ENCODE measurements at places on chromosomes 6 and 20.
A peak's percentile ranks its signal among the peaks of the same experiment; 100 is the strongest.

- no peak for DNase-seq
These were observed 7.6 kb upstream of the BMP5 start for GRCh38 chr6:55882718-55883569.

- no peak for DNase-seq
These were observed 511 bp upstream of the SLC35B2 start for GRCh38 chr6:44257753-44258324.

GRCh38 chr6:157984686-157985225 lies 3.1 kb downstream of the SYNJ2 start:
- DNase-seq = no peak

DNA sequence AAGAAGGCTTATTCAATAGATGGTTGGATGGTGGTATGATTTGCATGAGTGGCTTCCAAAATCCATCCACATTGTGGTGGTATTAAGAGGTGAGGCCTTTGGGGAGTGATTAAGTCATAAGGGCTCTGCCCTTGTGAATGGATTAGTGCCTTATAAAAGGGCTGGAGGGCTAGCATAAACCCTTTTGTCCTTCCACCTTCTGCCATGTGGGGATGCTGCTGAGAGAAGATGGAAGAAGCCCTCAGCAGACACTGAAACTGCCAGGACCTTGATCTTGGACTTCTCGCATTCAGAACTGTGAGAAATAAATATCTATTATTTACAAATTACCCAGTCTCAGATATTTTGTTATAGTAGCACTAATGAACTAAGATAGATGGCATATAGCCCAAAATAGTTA lies 27.8 kb upstream of the SRPK1 start:
- no peak for DNase-seq

GRCh38 chr20:49937027-49937929 lies 1.1 kb downstream of the RNF114 start:
- DNase-seq = peak; percentile 84

DNA sequence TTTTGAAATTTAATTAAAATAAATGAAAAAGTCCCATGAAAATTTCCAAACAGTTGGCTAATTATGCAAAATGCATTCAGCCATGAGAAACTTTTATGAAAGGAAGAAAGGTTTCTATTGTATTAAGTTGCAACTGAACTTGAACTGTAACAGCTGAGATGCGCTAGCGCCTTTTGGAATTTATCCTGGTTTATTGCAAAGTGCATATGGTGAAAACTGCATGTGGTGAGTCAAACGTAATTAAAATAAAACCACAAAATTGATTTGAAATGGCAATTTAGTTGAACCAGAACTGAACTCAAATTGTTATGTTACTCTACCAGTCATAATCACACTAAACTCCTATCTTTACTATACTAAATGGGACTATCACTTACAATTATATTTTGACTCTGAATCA lies 46.4 kb upstream of the COL21A1 start:
- no peak for DNase-seq

DNA sequence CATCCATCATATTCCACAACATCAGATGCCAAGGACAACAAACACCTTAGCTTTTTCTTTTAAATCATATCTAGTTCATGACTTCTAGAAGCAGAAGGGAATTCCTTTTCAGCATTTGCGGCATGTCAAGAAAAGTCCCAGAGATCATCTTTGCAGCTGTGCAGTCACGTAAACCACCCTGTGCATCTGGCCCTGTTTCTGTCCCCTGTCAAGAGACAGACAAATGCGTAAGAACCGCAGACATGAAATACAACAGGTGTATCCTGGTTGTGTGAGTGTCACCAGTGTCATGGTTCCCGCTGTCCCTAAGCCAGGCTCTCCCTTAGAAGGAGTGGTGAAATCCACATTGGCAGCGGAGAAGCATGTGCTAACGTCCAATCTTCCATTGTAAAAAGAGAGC lies 28.1 kb downstream of the LY86 start:
- no peak for DNase-seq

- no peak for DNase-seq
These were observed 58.4 kb upstream of the IER3 start for GRCh38 chr6:30802731-30803130.

DNA sequence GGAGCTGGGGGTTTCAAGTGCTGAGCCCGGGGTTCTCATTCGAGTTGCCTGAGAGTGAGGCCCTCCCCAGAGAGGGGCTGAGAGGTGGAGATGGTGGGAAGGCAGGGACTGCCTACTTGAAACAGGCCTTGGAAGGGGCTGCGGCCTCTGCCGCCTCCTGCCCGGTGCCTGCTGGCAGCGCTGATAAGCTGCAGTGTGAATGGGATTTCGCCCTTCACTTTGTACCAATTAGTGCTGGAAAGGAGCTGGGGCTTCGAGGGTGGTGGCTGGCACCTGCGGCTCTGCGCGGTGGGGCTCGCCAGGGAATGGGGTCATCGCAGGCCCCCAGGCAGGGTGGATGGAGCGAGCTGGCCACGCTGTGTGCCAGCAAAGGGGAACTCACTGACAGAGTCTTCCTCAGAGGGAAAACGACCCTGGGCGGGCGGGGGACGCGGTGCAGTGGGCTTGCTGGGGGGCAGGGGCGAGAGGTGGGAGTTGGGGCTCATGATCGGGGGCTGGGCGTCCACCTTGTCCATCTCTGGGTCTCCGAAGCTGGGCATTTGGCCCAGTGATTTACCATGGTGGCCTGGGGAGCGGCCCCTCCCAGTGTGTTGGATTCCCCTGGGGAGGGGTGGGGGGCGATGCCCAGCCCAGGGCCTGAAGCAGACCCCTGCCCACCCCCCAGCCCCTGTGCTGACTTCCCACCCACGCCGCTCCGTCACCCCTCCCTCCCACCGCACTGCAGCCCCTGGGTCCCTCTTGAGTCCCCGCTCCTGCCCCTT lies 22.9 kb downstream of the COL20A1 start:
- no peak for DNase-seq

DNA sequence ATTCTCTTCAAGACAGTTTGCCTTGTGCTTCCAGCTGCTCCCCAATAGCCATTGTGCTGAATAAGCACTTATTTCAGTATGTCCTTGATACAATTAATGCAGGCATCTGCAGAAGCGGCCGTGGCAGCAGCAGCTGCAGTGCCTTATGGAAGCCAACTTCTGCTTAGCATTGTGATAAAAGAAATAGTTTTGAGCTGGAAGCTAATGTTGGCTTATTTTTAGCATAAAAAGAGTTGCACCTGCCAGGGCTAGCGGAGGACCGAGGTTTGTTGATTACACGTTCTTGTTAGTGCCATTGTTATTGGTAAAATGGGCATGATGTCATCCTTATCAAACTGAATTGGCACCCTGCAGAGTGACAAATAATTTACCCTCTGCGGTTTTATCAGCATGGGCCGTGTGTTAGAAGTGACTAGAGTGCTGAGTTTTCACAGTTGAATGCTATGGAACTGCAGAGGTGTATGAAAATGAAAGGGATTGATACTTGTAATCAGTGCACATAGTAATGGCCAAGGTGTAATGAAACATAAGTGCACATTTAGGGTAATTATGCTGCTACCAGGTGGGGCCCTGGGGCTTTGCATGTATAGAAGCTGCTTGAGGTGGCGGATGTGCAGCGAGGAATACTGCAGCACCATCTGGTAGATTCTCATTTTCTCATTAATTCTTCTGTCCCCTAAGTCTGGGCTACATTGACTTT lies 334.3 kb downstream of the CDKAL1 start:
- DNase-seq = no peak

GRCh38 chr6:26507658-26508057 lies 7.6 kb downstream of the BTN1A1 start:
- DNase-seq = no peak

DNA sequence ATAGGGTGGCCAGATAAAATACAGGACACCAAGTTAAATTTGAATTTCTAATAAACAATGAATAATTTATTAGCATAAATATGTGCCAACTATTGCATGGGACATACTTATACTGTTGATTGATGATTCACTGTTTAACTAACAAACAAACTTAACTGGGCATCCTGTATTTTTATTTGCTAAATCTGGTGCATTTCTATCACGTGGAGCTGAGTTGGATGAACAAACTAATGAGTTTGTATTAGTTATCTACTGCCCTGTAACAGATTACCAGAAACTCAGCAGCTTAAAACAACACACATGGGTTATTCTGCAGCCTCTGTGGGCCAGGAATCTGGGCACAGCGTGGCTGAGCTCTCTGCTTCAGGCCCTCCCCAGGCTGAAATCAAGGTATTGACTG lies 28.2 kb upstream of the PMEPA1 start:
- DNase-seq = no peak

- peak; percentile 97 for DNase-seq
These were observed 191.6 kb upstream of the EXOC2 start for GRCh38 chr6:884570-884969.

- DNase-seq = peak; percentile 54
These were observed 5.8 kb upstream of the KIAA0408 start for GRCh38 chr6:127464881-127465459.

- DNase-seq = no peak
These were observed 3.1 kb upstream of the RGL2 start for GRCh38 chr6:33301877-33302276.

GRCh38 chr6:11230158-11231107 lies 2.0 kb downstream of the NEDD9 start:
- peak; percentile 74 for DNase-seq

GRCh38 chr6:162845972-162846371 lies 118.2 kb downstream of the PACRG start:
- DNase-seq = no peak

GRCh38 chr6:22766979-22767378 lies 197.6 kb downstream of the HDGFL1 start:
- no peak for DNase-seq

DNA sequence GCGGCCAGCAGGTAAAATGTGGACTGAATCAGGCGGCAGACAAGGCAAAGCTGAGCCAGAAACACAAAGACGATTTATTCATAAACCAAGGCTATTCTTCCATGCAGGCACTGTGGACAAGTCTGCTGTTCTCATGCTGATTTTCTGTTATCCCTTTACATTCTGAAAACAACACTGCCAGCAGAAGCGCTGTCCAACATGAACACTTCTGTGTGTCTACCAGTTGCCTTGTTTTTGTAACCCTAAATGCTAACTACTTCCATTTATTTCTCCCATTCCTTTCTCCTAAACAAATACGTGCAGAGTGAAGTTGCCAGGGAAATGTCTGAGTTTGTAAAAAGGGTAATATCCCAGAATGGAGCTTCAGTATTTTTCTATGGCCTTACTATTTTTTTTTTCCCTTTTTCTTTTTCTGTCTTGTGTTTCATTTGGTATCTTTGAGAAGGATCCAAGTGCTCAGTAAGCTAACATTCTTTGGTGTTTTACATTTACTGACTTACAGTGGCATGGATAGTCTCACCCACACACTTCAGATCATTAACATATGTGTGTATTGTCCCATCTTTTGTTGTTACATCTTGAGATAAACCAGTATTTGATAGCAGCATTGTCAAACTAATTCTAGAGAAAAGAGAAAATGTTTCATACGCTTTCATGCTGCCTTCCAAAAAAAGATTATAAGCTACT lies 1308.9 kb upstream of the MAP3K7 start:
- DNase-seq = no peak

DNA sequence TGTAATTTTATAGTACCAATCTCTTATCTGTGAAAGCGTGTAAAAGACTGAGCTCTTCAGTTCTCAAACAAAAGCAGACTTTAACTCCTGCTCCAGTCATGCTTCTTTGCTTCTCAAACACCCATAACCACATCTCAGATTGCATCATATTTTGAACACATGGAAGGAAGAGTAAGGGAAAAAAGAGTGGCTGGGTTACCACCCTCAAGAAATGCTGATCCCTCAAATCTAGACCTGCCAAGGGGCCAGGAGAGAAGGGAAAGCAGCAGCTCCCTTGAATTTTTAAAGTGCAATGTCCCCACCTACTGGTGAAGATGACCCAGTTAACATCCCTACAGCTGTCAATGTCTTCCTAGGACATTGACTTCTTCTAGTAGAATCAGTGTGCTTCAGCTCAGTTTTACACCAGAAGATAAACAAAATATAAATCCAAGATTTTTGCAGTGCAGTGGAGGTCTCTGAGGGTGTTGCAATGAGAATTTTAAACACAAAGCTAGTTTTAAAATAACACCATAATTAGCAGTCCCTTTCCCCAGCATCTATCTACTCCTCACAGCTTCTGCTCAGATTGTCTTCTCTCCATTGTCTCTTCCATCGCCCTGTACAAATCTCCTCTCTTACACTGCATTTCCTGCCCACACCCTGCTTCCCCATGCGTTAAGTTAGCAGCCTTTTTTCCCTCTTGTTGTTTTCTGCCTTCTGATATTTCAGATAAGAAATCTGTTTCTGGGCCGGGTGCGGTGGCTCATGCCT lies 22.6 kb upstream of the HLA-DQB2 start:
- DNase-seq = peak; percentile 72

- DNase-seq = peak; percentile 35
These were observed 29.7 kb downstream of the ATXN1 start for GRCh38 chr6:16731478-16732051.

DNA sequence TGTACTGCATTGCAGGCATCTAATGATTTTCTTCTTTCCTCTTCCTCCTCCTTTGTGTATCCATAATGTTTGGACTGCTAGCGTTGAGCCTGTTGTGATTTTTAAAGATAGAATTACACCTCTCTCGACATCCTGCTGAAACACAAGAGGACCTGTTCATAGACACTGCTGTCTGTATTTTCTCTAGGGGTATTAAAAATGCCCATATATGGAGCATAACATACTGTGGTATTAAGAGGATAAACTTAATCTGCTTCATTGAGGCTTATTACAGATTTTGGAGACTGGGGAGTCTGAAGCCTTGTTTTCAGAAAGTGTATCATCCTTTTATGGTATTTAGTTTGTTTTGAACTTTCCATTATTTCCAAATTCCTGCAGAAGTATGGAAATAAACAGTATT lies 414.3 kb downstream of the CDKAL1 start:
- DNase-seq = no peak

GRCh38 chr20:21019814-21020658 lies 86.1 kb downstream of the LINC00237 start:
- no peak for DNase-seq

- DNase-seq = no peak
These were observed 111.9 kb downstream of the TBX18 start for GRCh38 chr6:84652356-84653026.

GRCh38 chr20:58867211-58867610 lies 14.7 kb downstream of the GNAS start:
- no peak for DNase-seq

Measured in small intestine (tissue), 16 donors.